Activated naive CD8-positive, alpha-beta T cell treated with anti-CD3 and anti-CD28 coated beads, Interleukin-2, amount 10 ng/mL, durations not matched to agents 7 days and 5 days (primary cell): ENCODE measurements at places on chromosomes 4 and X. TPM values are rescaled to one million over a fixed set of nuclear protein-coding genes. Genes with fewer than 3 reads are reported as not detected.

XG gene
- not detected for total RNA-seq

DNA sequence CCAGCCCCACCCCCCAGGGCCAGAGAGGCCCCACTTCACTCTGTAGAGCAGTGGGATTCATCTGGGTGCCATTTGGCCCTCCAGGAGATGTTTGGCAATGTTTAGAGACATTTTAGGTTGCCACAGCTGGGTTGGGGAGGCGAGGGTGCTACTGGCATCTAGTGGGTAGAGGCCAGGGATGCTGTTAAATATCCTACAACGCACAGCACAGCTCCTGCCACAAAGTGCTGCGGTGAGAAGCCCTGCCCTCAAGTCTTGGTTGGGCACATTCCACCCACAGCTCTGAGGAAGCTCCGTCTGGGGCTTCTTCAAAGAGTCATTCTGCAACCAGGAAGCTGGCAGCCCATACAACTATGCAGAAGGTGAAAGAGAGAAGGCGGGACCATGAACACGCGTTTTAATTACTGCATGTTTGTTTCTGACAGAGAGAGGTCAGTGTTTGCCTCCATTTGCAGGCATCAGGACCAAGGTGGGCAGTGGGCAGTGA is 48.1 kb upstream of the FAM9C start:
- peaks cover 62% of the 10 kb centered on the region for H3K4me1 ChIP-seq
- peaks cover 1% of the 10 kb centered on the region for H3K36me3 ChIP-seq
- DNase-seq = peak; percentile 77
- peak overlapping the region; percentile 73 for H3K4me3 ChIP-seq
- H3K27ac ChIP-seq = peak overlapping the region; percentile 89

DNA sequence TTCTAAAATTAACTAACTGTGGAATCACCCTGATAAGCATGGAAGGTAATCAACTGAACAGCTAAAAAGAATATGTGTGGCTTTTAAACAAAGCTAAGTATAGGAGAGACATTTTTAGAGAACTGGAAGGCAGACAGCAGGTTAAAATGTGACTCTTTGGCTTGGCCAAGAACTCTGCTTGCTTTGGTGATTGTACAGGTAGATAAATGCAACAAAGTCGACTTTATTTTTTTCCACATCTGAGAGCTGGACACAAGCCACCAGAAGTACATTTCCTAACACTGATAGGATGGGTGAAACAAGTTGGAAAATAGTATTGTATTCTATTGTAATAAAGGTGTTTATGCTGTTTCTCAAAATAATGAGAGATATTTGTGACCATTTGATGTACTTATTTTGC is 84.1 kb downstream of the RBMX2 start:
- no peaks in the 10 kb centered on the region for H3K4me1 ChIP-seq
- H3K27me3 ChIP-seq = no peaks in the 10 kb centered on the region
- DNase-seq = no peak
- H3K36me3 ChIP-seq = no peaks in the 10 kb centered on the region
- no peak overlapping the region for H3K4me3 ChIP-seq

POU4F2 gene
- not detected for total RNA-seq

DNA sequence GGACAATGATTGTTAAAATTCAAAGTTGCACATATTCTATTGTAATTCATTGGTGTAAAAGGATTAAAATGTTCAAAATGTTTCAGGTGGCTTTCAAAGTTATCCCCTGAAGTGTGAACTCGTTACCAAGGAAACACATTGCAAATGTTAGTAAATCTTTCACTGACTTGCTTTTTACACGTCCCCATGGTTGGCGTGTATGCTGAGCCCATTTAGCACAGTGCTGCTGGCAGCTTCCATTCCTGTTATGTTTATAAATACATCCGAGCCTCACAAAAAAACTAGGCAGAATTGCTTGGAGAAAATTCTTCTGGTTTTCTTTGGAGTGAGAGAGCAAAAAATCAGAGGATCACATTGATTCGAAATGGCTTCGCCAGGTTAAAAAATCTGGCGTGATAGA is 105.9 kb upstream of the HPGD start:
- H3K27me3 ChIP-seq = no peaks in the 10 kb centered on the region
- H3K4me1 ChIP-seq = no peaks in the 10 kb centered on the region
- no peak overlapping the region for H3K4me3 ChIP-seq
- no peak overlapping the region for H3K27ac ChIP-seq

- DNase-seq = no peak
- no peaks in the 10 kb centered on the region for H3K27me3 ChIP-seq
- H3K4me3 ChIP-seq = no peak overlapping the region
- no peak overlapping the region for H3K27ac ChIP-seq
Measured at GRCh38 chr4:98430708-98431403, 169.7 kb downstream of the RAP1GDS1 start.

- H3K27me3 ChIP-seq = no peaks in the 10 kb centered on the region
- H3K27ac ChIP-seq = no peak overlapping the region
- DNase-seq = no peak
Measured at GRCh38 chr4:155929833-155930232, 23.8 kb downstream of the CTSO start.

GRCh38 chrX:10004832-10005475 is 37.8 kb downstream of the CLDN34 start:
- no peaks in the 10 kb centered on the region for H3K36me3 ChIP-seq
- no peak overlapping the region for H3K27ac ChIP-seq
- H3K27me3 ChIP-seq = peaks cover 5% of the 10 kb centered on the region
- no peak for DNase-seq
- H3K4me1 ChIP-seq = peaks cover 9% of the 10 kb centered on the region

DNA sequence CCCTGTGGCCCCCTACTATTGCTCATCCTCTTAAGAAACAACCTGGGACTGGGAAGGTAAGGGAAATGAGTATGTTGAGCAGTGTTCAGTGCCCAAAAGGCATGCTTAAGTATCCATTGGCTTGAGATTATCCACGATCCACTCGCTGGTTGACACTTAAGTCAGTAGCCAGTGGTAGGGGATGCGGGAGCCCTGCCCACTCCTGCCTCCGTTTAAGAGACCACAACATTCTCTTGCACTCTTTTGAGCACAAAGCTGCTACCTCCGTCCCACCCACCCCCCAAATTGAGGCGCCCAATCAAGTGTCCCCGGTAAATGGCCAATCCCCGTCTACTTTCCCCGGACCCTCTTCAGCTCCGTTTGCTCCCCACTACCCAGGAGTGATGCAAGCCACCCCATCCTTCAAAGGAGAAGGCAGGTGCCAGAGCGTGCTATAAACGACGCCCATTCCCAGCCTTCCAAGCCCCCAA is 25.0 kb downstream of the UTP14A start:
- DNase-seq = no peak
- H3K36me3 ChIP-seq = peaks cover 3% of the 10 kb centered on the region
- H3K4me1 ChIP-seq = peaks cover 2% of the 10 kb centered on the region

DNA sequence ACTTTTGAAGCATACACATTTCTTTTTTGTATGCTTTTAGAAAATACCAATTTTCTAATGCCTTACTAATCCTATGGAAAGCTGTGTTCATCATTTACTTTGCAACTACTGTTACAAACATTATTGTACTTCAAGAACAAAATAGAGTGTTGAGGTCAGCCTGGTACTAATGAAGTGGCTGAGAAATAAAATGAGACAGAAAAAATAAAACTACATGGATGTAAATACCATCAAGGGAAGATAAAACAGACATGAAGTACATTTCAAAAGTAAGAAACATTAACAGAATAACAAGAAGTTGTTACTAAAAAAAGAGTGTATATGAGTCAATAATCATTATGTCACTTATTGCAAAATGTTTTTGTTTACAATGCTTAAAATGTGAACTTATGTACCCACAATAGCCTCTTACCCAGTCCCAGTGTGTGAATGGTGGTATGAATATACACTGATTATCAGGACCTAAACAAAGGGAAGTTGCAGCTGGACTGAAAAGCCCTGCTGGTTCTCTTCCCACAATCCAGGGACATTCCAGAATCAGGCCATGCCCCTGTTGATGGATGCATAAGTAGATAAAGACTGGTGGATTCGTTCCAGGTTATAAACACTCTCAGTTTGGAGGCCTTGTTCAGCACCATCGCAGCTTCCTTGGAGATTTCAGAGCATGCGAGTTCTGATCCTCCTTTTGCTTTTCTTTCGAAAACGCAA is 2.4 kb upstream of the CSN3 start:
- no peak for DNase-seq
- no peaks in the 10 kb centered on the region for H3K27me3 ChIP-seq
- no peak overlapping the region for H3K27ac ChIP-seq
- no peaks in the 10 kb centered on the region for H3K4me1 ChIP-seq
- no peak overlapping the region for H3K4me3 ChIP-seq

GRCh38 chr4:105895583-105896460 is 551 bp downstream of the NPNT start:
- no peak overlapping the region for H3K27ac ChIP-seq
- peaks cover 7% of the 10 kb centered on the region for H3K4me1 ChIP-seq
- H3K4me3 ChIP-seq = peak overlapping the region; percentile 55
- H3K27me3 ChIP-seq = peaks cover 81% of the 10 kb centered on the region
- peak; percentile 29 for DNase-seq

SMIM10 gene
- 0.58 TPM for total RNA-seq

ZNF732 gene
- total RNA-seq = not detected
